ENCODE measurements at places on chromosomes 2 and 18.

- DNase-seq, result no peak
Observed at GRCh38 chr2:1633092-1633671, 111.1 kb downstream of the PXDN start.

DNA sequence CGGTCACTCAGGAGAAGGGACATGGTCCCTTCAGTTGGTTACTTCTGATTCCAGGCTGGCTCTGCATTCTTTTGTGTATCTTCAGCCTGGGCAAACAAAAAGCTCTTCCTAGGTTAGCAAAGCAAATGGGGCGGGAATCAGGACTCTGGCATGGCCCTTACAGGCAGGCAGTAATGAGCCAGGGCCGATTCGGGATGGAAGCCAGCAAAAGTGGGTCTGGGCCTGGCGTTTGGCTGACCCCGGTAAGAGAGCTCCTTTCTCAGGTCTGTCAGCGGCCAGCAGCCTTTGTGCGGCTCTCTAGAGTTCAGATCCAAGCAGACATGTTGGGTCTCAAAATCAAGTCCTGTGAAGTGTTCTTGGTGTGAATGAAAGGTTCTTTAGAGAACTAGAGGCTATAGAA, 81.5 kb upstream of the EML6 start:
- no peak for DNase-seq

- DNase-seq, result no peak
Observed at GRCh38 chr2:30620102-30620501, 173.1 kb downstream of the LCLAT1 start.

GRCh38 chr2:211407076-211407475, 850.7 kb downstream of the CPS1 start:
- no peak for DNase-seq

- DNase-seq, result no peak
Observed at GRCh38 chr18:63236406-63236805, 83.2 kb downstream of the BCL2 start.

Measured in fibroblast of pulmonary artery (primary cell).